ENCODE measurements at places on chromosomes 2 and 18.

GRCh38 chr2:220076734-220077133 is 449.3 kb downstream of the SLC4A3 start:
- DNase-seq = no peak

- no peak for DNase-seq
These were observed 81.0 kb upstream of the KIDINS220 start for GRCh38 chr2:8918412-8918811.

GRCh38 chr2:12116228-12116750 is 369.9 kb downstream of the LPIN1 start:
- DNase-seq = no peak

GRCh38 chr18:23922939-23923338 is 91.6 kb upstream of the TTC39C start:
- DNase-seq = no peak

GRCh38 chr2:110124939-110125691 is 9.5 kb upstream of the MALL start:
- DNase-seq = no peak

DNA sequence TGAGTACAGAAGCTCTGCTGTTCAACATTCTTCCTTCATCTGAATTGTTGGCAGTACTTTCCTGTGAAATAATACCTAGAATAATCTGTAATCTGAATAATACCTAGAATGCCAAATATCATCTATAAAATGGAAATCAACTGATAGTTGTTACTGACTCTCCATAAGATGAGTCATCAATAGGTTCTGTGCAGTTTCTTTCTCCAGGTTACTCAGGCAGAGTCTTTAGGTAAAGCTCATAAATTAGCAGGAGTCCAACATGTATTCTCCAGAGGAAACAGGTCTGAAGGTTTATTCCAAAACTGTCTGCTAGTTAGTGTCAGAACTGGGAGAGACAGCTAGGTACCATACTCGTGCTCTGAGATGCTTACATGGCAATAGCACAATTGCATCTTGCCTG is 282.0 kb upstream of the MAP2 start:
- DNase-seq = no peak

GRCh38 chr18:28511413-28511821 is 334.5 kb upstream of the CDH2 start:
- DNase-seq = no peak

DNA sequence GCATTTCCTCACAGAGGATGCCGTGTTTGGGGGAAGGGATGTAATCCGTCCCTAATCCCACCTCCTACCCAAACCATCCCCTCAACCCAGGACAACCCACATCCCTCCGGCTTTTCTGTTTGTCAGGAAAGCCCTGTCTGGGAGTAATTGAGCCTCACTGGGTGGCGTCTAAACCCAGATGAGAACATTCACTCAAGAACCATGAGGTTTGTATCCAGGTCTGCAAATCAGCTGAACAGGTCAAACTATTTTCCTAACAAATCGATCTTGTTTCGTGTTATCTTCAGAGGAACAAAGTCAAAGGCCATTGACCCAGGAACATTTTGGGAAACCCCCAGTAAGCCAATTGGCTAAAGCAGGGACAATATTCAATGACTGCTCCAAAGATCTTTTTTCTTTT is 25.7 kb downstream of the CYP27C1 start:
- no peak for DNase-seq

DNA sequence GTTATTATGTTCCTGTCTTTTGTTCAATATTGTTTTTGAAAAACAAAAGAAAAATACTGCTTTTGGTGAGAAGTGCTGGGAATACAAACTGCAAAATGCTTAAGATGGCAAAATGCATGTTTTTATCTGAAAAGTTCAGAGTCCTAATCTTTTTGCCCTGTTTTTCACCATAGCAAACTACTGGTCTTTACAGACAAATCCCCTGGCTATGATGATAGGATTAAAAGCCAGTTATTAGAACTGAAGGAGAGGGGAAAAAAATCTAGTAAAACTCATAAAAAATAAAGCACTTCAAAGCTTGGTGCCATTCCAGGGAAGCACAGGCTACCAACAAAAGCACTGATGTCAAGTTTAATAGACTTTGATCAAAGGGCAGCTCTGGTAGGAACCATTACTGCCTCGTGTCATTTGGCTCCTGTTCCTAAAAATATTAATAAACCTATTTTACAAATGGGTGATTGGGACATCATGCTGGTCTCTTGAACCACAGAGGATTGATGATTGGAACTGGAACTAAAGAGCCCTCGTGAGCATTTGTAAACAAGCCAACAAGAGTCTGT is 194.7 kb downstream of the RAB3GAP1 start:
- DNase-seq = no peak

GRCh38 chr2:238090887-238091286 is 9.3 kb upstream of the ESPNL start:
- DNase-seq = no peak

GRCh38 chr2:96152304-96153161 is 7.3 kb upstream of the DUSP2 start:
- no peak for DNase-seq

GRCh38 chr2:100260712-100261620 is 61.3 kb downstream of the LONRF2 start:
- peak; percentile 18 for DNase-seq

DNA sequence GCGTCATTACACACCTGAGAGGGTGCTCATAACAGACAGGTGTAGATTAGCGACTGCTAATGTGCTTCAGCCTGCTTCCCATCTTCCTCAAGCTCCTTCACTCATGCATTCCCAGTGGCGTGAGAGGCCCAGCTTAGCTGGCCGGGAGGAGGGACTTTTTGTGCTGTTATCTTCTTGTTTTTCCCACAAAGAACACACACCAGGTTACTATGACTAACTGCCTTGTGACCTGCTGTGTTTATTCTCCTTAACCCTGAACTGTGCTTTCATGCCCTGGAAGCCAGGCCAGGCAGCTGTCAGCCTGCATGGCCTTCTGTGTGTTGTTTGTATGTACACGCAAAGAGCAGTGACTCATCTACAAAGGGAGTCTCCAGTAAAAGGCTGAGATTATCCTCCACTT is 143.8 kb downstream of the PIEZO2 start:
- DNase-seq = no peak

DNA sequence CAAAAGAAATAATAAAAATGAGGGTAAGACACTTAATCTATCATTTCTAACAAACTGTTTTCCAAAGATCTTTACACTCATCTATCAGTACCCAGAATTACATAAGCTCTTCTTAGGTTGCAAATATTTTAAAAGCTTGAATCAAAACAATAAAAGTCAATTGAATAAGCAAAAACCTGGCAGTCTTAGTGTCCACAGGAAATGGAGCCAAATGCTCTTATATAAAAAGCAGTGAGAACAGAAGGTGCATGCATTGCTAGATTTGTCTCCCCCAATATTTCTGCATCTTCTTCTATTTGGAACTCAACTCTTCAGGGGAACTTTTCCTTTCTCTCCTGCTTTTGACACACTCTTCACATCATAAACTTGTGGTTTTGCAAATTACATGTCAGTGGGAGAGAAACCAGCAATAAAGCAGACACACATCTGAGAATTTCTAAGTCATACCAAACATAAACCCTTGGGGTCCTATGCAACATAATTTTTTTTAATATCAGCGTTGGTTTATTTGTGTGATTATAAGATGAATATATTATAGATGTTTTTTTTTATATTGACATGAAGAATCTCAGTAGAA is 343.9 kb upstream of the ACVR2A start:
- DNase-seq = no peak

DNA sequence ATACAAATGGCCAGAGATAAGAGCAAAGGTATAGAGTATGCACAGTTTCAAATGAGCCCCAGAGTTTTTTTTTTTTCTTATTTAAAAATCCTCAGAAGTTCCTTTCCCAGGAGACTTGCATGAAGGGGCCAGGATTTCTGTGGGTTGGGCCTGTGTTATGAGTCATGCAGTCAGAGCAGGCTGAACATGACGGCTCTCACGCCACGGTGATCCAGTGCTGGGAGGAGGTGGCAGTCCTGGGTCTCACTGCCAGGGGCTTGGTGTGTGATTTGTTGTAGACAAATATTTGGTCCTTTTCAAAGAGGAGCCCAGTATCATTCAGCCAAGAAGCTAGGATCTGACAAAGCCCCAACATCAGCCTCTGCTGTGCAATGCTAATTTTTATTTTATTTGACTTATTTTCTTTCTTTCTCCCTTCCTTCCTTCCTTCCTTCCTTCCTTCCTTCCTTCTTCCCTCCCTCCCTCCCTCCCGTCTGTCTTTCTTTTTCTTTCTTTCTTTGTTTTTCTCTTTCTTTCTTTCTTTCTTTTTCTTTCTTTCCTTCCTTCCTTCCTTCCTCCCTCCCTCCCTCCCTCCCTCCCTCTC is 10.4 kb upstream of the KCNE4 start:
- DNase-seq = no peak

DNA sequence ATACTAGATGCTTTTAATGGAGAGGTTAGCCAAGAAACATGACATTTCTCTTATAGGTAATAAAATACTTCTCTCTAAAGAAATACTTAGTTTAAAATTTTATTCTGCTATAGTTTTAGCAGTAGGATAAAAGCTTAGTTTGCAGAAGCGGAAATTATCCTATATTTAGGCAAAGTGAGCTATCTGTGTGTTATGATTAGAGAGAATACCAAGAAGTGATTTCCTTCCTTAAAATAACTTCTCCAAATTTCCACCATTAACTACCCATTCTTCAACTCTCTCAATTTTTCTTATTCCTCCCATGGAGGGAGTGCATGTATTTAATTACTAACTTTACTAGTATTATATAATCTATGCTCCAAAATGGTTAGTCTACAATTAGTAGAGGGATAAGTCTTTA is 15.8 kb upstream of the IL1RL1 start:
- DNase-seq = no peak

DNA sequence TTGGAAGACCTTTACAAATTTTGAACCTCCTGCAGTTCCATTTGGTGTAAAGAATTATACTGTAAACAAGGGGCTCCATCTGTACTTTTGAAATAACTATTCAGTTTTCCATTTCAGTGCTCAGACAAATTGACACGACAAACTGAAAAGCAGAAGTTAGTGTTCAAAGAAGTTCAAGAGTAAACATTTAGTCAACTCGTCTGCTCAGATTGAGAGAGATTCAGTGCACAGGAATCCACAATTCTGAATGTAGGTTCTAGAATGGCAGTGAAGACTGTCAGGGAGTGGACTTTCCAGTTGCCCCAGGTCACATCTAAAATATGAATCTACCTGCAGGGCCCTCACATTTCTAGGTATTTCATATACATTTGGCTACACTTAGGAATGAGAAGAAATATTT is 322.3 kb upstream of the TCF4 start:
- no peak for DNase-seq

DNA sequence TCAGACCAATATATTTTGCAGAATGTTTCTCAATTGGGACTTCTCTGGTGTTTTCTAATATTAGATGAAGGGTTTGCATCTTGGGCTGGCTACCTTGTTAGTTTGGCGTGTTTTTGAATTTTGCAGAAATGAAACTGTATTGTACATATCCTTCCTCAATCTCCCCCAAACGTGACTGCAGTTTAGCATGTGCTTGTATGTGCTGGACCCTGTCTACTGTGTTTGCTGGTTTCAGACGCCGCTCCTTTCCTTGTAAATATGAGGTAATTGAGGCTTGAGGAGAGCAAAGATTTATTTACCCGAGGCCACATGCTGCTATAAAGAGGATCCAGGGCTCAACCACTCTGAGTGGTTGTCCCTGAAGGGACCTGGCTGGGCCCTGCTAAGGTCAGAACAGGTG is 57.2 kb downstream of the NGEF start:
- DNase-seq = no peak

DNA sequence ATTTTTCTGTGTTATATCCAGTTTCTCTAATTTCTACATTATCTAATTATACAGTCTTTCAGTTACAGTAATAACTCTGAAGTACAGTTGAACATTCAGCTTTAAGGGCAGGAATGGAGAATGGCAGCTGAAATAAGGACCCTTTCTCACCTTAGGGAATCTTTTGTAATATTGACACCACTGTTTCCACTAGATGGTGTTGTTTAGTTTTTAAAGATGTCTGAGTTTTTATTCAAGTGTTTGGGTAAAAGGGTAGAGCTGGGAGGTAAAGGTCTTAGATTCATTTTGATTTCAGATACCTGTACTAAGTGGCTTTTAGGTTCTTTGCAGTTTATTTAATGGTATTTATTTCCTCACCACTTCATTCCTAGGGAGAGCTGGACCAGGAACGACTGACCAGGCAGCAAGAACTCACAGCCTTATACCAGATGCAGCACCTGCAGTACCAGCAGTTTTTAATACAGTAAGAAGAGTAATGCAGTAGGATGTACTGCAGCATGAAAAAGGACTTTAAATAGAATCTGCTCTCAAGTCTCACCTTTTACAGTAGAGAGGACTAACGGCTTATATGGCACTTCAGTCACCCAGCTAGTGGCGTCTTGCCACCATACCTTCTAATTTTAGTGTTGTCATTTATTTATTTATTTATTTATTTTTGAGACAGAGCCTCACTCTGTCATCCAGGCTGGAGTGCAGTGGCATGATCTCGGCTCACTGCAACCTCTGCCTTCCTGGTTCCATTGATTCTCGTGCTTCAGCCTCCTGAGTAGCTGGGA is 33.2 kb upstream of the KCNJ13 start:
- no peak for DNase-seq

- DNase-seq = no peak
These were observed 34.4 kb downstream of the ATP8B1 start for GRCh38 chr18:57768537-57769326.

- DNase-seq = no peak
These were observed 61.4 kb upstream of the ACSL3 start for GRCh38 chr2:222799262-222799918.

GRCh38 chr2:152729844-152730243 is 11.4 kb downstream of the ARL6IP6 start:
- DNase-seq = no peak

GRCh38 chr2:186467421-186467820 is 18.6 kb upstream of the ZC3H15 start:
- no peak for DNase-seq

DNA sequence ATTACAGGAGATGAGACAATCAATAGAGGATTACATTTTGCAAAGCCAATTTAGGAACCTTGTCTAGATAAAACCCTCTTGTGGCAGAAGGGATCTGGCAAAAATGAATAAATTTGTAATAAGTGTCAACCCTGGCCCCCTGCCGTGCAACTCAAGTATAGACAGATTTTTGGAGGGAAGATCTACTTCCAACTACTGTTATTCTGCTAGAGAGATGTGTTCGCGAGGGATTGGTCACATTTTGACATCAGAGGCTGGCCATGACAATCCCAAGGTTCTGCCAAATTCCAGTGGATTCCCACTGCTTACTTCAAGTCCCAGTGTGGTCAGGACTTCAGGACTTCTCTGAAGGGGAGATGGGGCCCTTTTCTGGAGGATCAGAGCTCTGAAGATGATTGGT is 192.6 kb downstream of the SH3RF3 start:
- DNase-seq = no peak

GRCh38 chr18:9992300-9992972 is 78.6 kb downstream of the VAPA start:
- no peak for DNase-seq

GRCh38 chr2:209391776-209392401 is 32.0 kb upstream of the MAP2 start:
- DNase-seq = no peak

GRCh38 chr18:13581496-13582177 is 144.7 kb downstream of the FAM210A start:
- DNase-seq = no peak
